Activated naive CD8-positive, alpha-beta T cell treated with anti-CD3 and anti-CD28 coated beads, Interleukin-2, amount 10 ng/mL, durations not matched to agents 7 days and 5 days (primary cell): ENCODE measurements at places on chromosomes 12 and 14. TPM values are rescaled to one million over a fixed set of nuclear protein-coding genes. Genes with fewer than 3 reads are reported as not detected.
A peak's percentile ranks its signal among the peaks of the same experiment; 100 is the strongest.

The TSHR gene
- total RNA-seq: 0.37 TPM

The ACSS3 gene
- not detected for total RNA-seq

DNA sequence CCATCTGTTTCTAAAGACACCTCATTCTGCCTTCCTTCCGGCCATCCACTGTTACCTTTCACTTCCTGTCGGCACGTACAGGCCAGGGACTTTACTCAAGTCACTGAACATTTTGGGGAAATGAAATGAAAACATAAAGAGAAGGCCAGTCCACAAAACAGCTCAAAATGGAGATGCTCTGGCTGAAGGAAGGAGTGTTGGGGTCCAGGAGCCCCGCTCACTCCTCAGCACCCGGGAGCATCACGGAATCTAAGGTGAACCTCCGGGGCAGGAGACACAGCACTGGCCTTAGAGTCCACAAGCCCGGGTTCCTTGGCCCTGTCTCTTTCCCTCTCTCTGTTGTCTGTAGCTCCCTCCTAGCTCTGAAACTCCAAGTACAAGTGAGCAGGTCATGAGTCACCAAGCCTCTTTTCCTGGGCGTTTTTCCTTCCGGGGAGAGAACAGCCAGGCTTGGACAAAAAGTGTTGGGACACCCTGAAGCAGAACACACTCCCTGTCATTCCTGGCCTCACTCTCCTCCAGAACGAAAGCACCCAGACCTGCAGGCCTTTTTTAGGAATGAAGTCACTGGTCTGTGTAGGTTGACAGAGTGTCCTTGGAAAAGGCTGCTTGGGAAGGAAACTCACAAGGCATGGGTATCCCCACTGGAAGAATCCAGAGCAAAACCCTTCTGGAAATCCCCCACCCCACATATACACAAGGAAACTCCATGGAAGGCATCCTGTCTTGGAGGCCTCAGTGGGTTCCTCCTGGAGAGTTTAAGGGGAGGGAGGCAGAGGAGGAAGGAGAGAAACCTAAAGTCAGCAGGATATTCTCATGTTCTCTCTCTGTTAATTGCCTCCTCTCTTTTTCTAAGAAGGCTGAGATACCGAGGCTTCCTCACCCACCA, 245.3 kb downstream of the ZFP36L1 start:
- H3K4me1 ChIP-seq: peaks cover 2% of the 10 kb centered on the region
- H3K4me3 ChIP-seq: no peak overlapping the region
- H3K27ac ChIP-seq: no peak overlapping the region
- peaks cover 1% of the 10 kb centered on the region for H3K27me3 ChIP-seq
- DNase-seq: no peak
- H3K36me3 ChIP-seq: no peaks in the 10 kb centered on the region

GRCh38 chr12:116639765-116640164, 80.6 kb downstream of the MAP1LC3B2 start:
- no peak overlapping the region for H3K4me3 ChIP-seq
- H3K4me1 ChIP-seq: no peaks in the 10 kb centered on the region
- peaks cover 2% of the 10 kb centered on the region for H3K36me3 ChIP-seq
- no peak overlapping the region for H3K27ac ChIP-seq

- no peak overlapping the region for H3K27ac ChIP-seq
- H3K4me3 ChIP-seq: no peak overlapping the region
- H3K27me3 ChIP-seq: no peaks in the 10 kb centered on the region
- peaks cover 9% of the 10 kb centered on the region for H3K36me3 ChIP-seq
- peaks cover 24% of the 10 kb centered on the region for H3K4me1 ChIP-seq
Measured at GRCh38 chr12:116964054-116965050, 53.6 kb downstream of the FBXW8 start.

GRCh38 chr14:65229748-65230728, 127.7 kb upstream of the MAX start:
- peak overlapping the region; percentile 88 for H3K4me3 ChIP-seq
- H3K4me1 ChIP-seq: peaks cover 48% of the 10 kb centered on the region
- DNase-seq: peak; percentile 64
- peak overlapping the region; percentile 96 for H3K27ac ChIP-seq
- H3K27me3 ChIP-seq: no peaks in the 10 kb centered on the region

GRCh38 chr14:36271222-36271621, 49.2 kb downstream of the MBIP start:
- no peak for DNase-seq
- H3K4me3 ChIP-seq: no peak overlapping the region
- H3K27me3 ChIP-seq: peaks cover 62% of the 10 kb centered on the region
- no peaks in the 10 kb centered on the region for H3K36me3 ChIP-seq
- no peak overlapping the region for H3K27ac ChIP-seq

DNA sequence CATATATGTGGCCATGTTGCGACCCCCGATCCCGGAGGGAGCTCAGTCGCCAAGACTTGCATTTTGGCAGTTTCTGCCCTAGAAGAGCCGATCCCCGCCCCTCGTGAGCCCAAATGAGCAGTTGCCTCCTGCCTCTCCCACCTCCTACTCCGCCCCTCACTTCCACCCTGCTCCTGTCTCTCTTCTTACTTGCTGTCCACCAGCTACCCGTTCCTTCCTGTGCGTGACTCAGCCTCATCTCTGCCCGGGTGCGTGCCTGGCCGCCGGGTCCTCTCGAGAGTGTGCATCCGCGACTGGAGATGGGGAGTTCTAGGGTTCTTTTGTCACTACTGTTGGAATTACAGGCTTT, 585 bp downstream of the GPATCH2L start:
- DNase-seq: peak; percentile 76
- peaks cover 6% of the 10 kb centered on the region for H3K27me3 ChIP-seq
- peak overlapping the region; percentile 93 for H3K4me3 ChIP-seq
- peaks cover 43% of the 10 kb centered on the region for H3K4me1 ChIP-seq
- peak overlapping the region; percentile 97 for H3K27ac ChIP-seq
- H3K36me3 ChIP-seq: peaks cover 25% of the 10 kb centered on the region

DNA sequence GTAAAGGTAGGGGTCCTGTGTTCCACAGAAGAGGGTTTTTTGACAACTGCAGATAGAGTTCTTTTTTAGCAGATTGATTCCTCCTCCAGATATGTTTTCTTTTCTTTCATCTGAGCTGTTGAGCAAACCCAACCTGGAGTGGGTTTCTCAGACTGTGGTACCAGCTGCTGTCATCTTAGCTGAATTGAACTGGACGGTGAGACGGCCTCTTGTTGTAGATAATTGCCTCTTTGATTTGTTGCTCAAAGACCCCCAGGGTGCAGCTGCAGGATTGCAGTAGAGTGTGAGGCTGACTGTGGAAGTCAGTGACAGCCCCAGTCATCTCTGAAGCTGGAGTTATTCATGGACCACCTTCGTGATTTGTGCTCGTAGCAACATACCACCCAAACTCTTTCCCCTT, 317.7 kb downstream of the AACS start:
- H3K4me3 ChIP-seq: no peak overlapping the region
- H3K36me3 ChIP-seq: no peaks in the 10 kb centered on the region
- no peaks in the 10 kb centered on the region for H3K27me3 ChIP-seq
- H3K4me1 ChIP-seq: no peaks in the 10 kb centered on the region
- no peak overlapping the region for H3K27ac ChIP-seq

DNA sequence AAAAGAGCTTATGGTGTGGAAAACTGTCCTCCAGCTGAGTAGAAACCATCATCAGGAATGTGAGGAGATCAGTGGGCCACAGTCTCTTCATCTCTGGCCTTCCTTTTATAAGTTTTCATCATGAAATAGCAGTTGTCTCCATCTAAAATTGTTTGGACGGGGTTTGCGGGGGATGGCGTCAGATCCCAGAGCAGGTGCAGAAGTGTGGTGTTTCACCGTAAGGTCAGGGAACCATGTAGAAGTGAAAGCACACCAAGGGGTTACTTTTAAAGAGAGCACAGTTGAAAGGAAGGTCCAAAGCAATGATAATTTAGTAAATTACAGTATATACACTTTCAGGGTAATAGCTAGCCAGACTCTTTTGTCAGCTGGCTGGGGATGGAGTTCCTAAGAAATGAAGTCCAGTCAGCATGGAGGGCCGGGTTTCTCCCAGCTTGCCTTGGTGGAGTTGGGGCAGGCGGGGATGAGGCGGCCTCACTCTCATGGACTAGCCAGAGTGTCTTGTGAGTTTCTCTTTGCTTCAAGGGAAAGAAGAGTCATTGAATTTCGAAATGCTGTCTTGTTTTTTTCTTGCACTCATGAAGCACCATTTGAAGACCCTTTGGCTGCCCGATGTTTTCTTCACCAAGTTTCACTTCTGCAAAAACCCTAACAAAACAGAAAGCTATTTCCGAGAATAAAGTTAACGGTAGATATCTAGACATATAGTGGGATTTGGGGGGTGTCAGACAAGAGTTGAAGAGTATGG, 100.6 kb downstream of the ETV6 start:
- H3K27ac ChIP-seq: no peak overlapping the region
- H3K27me3 ChIP-seq: no peaks in the 10 kb centered on the region
- peaks cover 11% of the 10 kb centered on the region for H3K4me1 ChIP-seq
- no peak overlapping the region for H3K4me3 ChIP-seq
- H3K36me3 ChIP-seq: peaks cover 26% of the 10 kb centered on the region
- no peak for DNase-seq

DNA sequence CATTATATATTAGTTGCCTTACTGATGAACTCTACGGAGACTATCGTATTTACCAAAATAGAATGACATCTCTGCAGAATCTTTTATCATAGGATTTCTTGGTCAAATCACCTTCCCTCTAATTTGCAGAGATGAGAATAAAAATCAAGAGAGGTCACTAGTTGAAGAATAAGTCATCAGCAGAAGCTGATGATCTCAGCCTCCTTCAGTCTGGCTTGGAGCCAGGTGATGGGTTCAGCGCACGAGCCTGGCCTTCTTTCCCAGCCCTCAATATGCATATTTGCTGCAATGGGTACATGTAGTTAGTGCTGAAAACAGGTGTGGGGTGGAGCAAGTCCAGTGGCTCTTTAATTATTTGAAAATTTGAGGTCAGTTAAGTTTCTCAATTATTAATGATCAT, 19.2 kb upstream of the EMP1 start:
- DNase-seq: no peak
- H3K36me3 ChIP-seq: no peaks in the 10 kb centered on the region
- H3K4me3 ChIP-seq: no peak overlapping the region
- H3K4me1 ChIP-seq: peaks cover 35% of the 10 kb centered on the region
- H3K27ac ChIP-seq: no peak overlapping the region
- H3K27me3 ChIP-seq: peaks cover 37% of the 10 kb centered on the region

DNA sequence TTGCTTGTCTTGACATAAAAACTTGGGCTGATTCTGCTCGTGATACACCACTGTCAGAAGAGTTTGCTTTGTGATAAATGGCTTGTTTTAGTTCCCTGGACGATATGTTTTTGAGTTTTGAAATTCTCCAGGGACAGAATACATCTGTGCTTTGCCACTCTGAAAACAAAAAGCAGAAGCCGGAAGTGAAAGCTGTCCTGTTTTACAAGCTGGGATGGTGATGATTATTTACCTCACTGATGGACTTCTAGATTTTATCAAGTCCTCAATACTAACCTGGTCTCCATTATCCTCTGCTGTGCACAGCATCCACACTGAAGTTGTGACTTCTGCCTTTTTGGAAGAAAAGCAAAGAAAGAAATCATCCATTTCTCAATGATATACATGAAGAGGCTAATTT, 251.6 kb downstream of the TRHDE start:
- H3K27me3 ChIP-seq: no peaks in the 10 kb centered on the region
- H3K4me1 ChIP-seq: no peaks in the 10 kb centered on the region
- H3K36me3 ChIP-seq: no peaks in the 10 kb centered on the region

GRCh38 chr12:19165451-19165850, 35.9 kb downstream of the PLEKHA5 start:
- no peak for DNase-seq
- H3K27ac ChIP-seq: no peak overlapping the region
- H3K36me3 ChIP-seq: no peaks in the 10 kb centered on the region
- H3K27me3 ChIP-seq: peaks cover 3% of the 10 kb centered on the region

DNA sequence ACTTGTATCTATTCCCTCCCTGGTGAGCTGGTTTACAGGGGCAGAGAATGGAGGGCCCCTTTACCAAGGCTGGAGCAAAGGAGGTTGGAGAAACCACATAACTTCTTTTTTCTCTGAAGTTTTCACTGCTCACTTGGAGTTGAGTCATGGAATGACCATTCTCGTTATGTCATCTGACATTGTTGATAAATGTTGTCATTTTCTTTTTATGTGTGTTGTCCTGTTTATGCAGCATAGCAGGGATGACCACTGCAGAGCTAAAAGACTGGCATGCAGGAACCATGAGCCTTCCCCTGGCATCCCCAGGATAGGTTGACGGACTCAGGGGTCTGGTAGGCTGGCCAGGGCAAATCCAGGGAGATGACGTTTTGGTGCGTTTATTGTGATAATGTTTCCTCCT, 256.8 kb upstream of the DDHD1 start:
- no peak overlapping the region for H3K4me3 ChIP-seq
- H3K27me3 ChIP-seq: no peaks in the 10 kb centered on the region
- no peaks in the 10 kb centered on the region for H3K4me1 ChIP-seq
- H3K36me3 ChIP-seq: no peaks in the 10 kb centered on the region
- no peak overlapping the region for H3K27ac ChIP-seq

DNA sequence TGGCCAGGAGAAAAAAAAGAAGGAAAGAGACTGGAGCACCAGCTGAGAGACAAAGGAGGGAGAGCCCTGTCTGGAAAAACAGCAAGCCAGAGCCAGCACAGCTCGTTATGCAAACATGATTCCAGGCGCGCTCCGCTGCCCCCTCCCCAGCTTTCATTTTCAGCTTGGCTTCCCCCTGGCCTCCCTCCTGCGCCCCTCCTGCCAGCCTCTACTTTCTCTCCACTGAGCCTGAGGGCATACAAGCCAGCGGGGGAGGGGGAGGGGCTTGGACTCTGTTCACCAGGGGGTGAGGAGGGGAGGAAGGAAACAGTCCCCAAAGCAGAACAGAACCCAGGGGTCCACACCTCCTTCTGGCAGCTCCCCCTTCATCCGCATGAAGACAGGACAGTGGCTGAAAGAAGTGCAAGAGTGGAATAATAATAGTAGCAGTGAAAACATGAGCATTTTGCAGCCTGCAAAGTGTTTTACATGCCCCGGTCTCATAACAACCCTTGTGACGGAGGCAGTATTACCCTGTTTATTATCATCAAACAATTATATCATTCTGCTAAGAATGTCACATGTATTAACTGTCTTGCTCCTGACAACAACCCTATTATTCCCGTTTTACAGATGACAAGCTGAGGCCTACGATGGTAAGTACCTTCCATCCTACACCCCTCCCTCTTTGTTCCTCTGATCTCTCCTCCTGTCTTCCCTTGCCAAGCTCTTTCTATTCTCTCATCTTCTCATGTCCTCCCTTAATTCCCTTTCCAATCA, 24.2 kb downstream of the SMUG1 start:
- H3K27ac ChIP-seq: peak overlapping the region; percentile 9
- no peaks in the 10 kb centered on the region for H3K27me3 ChIP-seq
- DNase-seq: no peak
- H3K4me1 ChIP-seq: no peaks in the 10 kb centered on the region

- H3K27me3 ChIP-seq: no peaks in the 10 kb centered on the region
- peaks cover 11% of the 10 kb centered on the region for H3K36me3 ChIP-seq
- no peak overlapping the region for H3K4me3 ChIP-seq
- peaks cover 10% of the 10 kb centered on the region for H3K4me1 ChIP-seq
- H3K27ac ChIP-seq: no peak overlapping the region
Measured at GRCh38 chr14:67646131-67646530, 26.4 kb downstream of the ARG2 start.

GRCh38 chr12:130334937-130335336, 2.8 kb upstream of the PIWIL1 start:
- H3K27ac ChIP-seq: no peak overlapping the region
- DNase-seq: no peak
- peaks cover 17% of the 10 kb centered on the region for H3K27me3 ChIP-seq

- H3K36me3 ChIP-seq: peaks cover 2% of the 10 kb centered on the region
- H3K4me3 ChIP-seq: no peak overlapping the region
- H3K4me1 ChIP-seq: peaks cover 1% of the 10 kb centered on the region
- DNase-seq: no peak
- H3K27ac ChIP-seq: no peak overlapping the region
Measured at GRCh38 chr14:99514552-99515300, 33.5 kb downstream of the CCNK start.

- peak; percentile 25 for DNase-seq
- no peak overlapping the region for H3K27ac ChIP-seq
- no peaks in the 10 kb centered on the region for H3K36me3 ChIP-seq
- H3K4me1 ChIP-seq: peaks cover 26% of the 10 kb centered on the region
- H3K4me3 ChIP-seq: no peak overlapping the region
Measured at GRCh38 chr12:52353766-52354165, 13.5 kb downstream of the KRT85 start.
